ENCODE measurements at places on chromosomes 5 and 9.
A peak's percentile ranks its signal among the peaks of the same experiment; 100 is the strongest.

DNA sequence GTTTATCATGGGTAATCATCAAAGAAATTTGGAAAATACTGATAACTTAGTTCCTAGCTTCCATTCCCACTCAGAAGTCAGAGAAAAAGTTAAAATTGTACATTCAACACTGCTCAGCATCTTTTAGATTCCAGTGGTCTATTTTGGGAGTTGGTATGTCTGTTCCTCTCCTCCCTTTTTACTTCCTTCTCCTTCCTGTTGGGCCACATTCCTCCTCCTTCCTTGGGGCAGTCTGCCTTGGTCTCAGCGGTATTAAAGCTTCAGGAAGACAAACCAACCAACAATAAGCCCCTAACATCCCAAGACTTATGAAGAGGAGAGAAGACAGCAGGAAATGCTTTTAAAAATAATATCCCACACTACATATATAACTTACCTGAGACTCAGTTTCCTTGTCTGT lies 49.9 kb upstream of the SSBP2 start:
- no peak for DNase-seq

DNA sequence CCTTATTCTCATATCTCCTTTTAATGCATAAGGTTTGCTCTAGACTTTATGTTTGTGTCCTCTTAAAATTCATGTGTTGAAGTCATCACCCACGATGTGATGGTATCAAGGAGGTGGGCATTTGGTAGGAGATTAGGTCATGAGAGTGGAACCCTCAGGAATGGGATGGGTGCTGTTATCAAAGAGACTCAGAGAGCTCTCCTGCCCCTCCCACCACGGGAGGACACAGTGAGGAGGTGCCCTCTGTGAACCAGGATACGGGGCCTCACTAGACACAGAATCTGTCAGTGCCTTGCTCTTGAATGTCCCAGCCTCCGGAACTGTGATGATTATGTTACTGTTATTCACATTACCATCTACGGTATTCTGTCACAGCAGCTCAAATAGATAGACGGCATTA lies 359.0 kb downstream of the IRX1 start:
- DNase-seq: no peak

GRCh38 chr9:86202338-86202882 lies 57.0 kb downstream of the C9orf153 start:
- peak; percentile 6 for DNase-seq

DNA sequence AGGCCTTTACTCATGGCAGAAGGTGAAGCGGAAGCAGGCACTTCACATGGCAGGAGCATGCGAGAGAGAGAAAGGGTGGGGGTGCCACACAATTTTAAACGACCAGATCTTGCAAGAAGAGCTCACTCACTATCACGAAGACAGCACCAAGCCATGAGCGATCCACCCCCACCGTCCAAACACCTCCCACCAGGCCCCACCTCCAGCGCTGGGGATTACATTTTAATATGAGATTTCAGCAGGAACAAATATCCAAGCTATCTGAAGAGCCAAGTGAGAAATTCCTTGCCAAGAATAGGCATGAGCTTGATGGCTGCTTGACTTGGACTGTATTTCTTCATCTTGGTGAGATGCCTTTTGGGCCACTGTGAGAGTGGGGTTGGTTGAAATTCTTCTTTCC lies 88.0 kb downstream of the PDZD2 start:
- no peak for DNase-seq

DNA sequence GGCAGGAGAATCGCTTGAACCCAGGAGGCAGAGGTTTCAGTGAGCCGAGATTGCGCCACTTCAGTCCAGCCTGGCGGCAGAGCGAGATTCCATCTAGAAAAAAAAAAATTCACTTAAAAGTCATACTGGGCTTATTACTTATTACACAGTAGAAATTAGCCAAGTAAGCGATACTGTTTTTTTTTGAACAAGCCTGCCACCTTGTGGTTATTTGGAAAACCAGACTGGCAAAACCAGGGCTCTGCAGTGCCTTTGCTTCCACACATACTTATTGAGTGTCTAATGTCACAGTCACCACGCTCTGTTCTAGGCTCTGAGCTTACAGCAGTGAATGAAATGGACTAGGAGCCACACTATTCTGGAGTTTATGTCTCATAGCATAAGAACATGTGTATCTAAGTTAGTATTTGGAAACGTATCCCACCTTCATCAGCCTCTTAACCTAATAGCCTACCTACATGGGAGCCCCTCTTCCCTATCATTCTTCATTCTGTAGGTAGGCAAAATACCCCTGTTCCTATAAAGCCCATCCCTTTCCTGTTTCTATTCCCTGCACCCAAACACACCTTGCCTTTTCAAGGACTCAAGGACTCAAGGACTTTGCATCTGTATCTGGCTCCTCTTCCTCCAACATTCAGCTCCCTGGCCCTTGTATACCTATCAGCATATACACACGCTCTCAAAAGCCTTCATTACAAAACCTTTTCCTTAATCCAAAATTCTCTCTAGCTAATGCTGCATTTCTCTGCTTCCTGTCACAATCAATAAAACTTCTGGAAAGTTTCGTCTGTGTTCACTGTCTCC lies 13.9 kb upstream of the BASP1 start:
- DNase-seq: no peak

GRCh38 chr5:130923543-130924124 lies 241.4 kb downstream of the HINT1 start:
- no peak for DNase-seq

GRCh38 chr5:37005946-37006540 lies 129.5 kb downstream of the NIPBL start:
- no peak for DNase-seq

DNA sequence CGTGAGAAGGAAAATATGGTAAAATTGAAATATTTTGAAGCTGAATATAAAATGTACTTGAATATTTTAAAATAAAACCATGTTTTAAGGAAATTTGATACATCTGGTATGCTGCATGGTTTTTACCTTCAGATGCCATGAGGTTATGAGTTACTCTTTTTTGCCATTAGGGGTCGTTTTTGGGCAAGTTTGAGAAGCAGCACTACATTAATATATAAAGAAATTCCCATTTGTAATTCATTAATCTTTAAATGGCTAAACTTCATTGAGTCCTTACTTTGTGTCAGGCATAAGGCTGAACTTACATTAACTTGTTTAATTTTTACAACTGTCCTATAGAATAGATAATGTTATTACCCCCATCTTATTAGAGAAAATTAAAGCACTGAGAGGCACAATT lies 152.3 kb downstream of the KDM4C start:
- DNase-seq: no peak

- no peak for DNase-seq
Observed at GRCh38 chr5:116514421-116514970, 60.1 kb downstream of the SEMA6A start.

DNA sequence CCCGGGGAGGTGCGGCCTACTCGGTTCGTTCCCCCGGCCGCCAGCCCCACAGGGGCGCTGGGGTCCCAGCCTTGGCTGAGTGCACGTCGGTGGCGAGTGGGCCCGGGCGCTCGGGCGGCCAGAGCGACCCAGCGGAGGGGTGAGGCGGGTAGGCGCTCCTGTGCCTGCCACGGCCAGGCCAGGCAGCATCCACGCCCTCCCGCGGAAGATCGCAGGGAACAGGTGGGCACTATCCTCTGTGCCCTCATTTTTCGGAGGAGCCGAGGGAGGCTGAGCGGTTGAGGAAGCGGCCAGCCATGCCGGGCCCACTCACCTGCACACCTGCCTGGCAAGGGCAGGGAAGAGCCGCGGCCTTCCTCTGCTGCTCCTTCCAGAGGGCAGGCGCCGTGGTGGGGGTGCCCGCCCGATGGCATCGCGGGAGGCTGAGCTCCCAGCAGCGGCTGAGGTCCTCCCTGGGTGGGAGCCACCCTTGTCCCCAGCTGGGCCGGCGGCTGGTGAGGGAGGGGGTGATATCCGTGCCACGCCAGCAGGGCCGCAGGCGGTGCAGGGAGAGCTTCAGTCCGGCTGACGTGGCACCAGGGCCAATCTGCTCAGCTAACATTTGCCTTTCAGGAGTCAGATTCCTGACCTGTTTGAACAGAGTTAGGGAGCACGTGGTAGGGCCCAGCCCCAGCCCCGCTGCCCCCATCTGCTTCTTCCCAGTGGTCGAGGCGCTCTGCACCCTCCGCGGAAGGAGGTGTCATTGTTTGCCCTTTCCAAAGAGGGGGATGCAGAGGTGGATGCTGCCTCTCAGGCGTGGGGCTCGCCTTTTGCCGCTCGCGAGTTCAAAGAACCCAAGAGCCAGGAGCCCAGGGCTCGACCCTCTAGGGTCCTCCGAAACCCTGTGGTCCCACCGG lies 1.6 kb upstream of the SEC16A start:
- DNase-seq: no peak

- DNase-seq: no peak
Observed at GRCh38 chr5:31144364-31144763, 49.1 kb upstream of the CDH6 start.

DNA sequence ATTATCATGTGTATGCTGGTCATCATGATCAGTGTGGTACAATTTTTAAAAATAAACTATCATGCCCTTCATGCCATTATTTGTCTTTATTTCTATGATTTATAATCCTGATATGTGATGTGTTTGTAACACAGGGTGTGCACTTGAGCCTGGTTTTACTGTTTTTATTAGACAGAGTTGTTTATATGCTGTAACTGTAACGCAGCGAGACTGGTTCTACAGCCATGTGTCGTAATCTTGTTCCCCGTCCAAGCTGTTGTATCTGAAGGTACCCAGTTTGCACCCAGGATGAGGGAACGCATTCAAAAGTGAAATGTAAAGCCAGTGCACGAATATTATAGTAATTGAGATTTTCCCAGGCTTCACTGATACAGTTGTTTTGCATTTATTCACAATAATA lies 28.2 kb downstream of the SNX18 start:
- no peak for DNase-seq

DNA sequence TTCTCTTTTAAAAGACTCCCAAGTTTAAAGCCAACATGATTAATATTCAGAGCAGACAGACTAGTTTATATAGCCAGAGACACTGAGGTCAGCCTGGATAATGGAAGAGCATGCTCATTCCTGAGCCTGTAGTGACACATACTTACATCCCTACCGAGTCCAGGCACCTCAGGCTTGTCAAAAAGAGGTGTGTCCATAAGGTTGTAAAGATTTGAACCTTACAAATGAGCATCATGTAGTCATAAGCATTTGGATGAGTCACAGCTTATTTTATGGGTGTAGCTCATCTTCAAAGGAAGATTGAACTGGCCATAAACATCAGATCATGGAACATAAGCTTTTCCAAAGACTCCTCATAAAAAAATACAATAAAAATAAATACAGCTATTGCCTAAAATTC lies 333.5 kb downstream of the EFNA5 start:
- DNase-seq: no peak

DNA sequence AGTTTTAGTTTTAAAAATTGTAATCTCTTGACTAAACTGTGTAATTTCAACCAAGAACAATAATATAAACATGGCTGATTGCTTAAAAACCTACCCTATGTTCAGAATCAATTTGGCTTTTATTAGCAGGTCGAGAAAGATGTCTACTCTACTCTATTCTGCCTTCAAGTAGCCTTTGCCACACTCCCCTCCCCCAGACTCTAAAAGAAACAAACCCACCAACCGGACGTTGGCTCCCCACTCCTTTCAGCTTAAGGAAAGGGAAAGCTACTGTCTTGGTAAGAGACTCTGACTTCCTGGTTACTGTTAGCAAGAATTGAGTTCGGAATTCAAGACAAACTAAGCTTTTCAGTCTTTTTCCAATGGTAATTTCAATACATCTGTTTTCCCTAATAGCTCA lies 46.7 kb downstream of the TNFAIP8 start:
- no peak for DNase-seq

GRCh38 chr9:10238087-10238486 lies 374.7 kb downstream of the PTPRD start:
- DNase-seq: no peak

- no peak for DNase-seq
Observed at GRCh38 chr9:4238522-4238921, 61.3 kb downstream of the GLIS3 start.

GRCh38 chr9:24587883-24588282 lies 42.2 kb upstream of the IZUMO3 start:
- no peak for DNase-seq

DNA sequence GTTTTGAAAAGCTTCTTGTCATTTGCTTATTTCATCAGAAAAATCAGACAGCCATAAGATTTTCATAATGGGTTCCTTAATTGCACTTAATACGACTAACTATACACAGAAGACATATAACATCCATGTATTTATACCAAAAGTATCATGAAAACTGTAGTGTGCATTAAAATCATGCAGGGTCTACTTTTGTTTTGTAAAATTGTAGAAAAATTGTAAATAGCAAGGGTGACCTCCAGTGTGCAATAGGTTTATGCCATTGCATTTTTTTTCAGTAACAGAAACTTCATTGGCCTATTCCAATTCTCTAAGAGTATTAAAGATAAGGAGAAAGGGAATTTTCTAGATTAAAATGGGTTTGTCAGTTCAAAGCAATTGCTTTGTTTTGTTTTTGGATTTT lies 307.6 kb downstream of the KIAA0825 start:
- DNase-seq: no peak

DNA sequence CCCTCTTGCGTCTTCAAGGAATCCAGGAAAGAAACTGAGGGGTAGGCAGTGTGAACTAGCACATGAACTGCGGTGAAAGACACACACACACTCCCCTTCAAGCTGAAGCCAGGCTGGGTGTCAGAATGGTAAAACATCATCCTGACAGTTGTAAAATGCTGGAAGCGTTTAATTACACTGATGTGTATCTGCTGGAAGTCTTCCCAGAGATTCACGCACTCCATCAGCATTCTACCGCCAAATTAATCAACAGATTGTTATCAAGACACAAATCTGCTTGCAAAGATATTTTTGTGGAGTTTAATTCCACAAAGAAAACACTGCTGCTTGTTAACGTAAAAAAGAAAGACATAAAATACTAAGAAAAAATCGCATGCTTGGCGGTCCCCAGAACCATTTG lies 241.0 kb upstream of the NFIL3 start:
- no peak for DNase-seq

- no peak for DNase-seq
Observed at GRCh38 chr5:78806544-78806943, 158.0 kb upstream of the LHFPL2 start.

DNA sequence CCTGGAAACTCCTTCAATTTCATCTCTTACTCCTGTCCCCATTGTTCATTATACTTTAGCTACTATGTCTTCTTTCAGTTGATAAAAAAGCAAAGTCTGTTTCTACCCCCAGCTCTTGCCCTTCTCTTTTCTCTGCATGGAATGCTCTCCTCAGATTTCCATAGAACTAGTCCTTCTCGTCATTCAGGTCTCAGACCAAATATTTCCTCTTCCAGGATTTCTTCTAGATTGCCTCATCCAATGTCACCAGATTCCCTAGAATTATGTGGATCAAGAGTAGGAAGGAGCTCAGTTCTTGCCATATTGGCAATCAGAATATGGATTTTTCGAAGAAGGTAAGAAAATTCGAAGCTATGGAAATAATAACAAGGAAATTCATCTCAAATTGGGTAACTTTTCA lies 176.1 kb downstream of the GABRG2 start:
- no peak for DNase-seq

DNA sequence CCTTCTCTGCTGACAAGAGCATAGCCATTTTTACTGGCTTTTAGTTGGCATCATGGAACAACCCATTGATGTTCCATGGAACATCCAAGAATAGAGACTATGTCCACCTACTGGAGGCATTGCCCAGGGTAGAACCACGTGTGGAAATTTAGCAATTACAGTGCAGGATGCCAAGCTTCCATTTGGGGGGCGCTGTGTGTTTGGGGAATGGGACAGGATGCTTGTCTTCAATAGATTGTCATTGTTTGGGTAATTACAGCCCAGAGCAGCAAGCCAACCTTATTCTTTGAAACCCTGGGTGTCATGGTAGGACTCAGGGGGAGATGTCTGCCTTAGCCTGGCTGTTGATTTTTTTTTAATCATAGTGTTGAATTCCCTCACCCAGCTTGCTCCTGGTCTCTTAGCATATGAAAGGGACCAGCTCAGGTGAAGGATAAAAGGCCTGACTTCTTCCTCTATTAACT lies 171.1 kb downstream of the DOCK2 start:
- no peak for DNase-seq

All from stimulated activated CD8-positive, alpha-beta memory T cell treated with anti-CD3 and anti-CD28 coated beads, Interleukin-15, amount 100 ng/mL, for 48 hours (primary cell).